ENCODE measurements at places on chromosomes 6 and 20. TPM values are rescaled to one million over a fixed set of nuclear protein-coding genes. Genes with fewer than 3 reads are reported as not detected.

The SAMD3 gene
- total RNA-seq = not detected

The FAM83C gene
- total RNA-seq = 0.06 TPM

The C20orf144 gene
- total RNA-seq = 0.13 TPM

The NDUFAF4 gene
- total RNA-seq = 51.4 TPM

The SNAP91 gene
- 0.21 TPM for total RNA-seq

The PBOV1 gene
- not detected for total RNA-seq

The TCP11 gene
- total RNA-seq = not detected

The CAPN11 gene
- not detected for total RNA-seq

The LGSN gene
- 3.3 TPM for total RNA-seq

The SPATA25 gene
- total RNA-seq = 0.28 TPM

The NR2E1 gene
- total RNA-seq = 0.03 TPM

The MRPS26 gene
- total RNA-seq = 158 TPM

The MMUT gene
- 7.7 TPM for total RNA-seq

All from A549 treated with CORT108297 at 1 μM for 4 hours (cell line).